Brain (organoid and tissue), 16 donors: ENCODE measurements at places on chromosomes 11 and 22.
A peak's percentile ranks its signal among the peaks of the same experiment; 100 is the strongest.

GRCh38 chr11:66158156-66158555, 88.1 kb downstream of the PACS1 start:
- DNase-seq: no peak

DNA sequence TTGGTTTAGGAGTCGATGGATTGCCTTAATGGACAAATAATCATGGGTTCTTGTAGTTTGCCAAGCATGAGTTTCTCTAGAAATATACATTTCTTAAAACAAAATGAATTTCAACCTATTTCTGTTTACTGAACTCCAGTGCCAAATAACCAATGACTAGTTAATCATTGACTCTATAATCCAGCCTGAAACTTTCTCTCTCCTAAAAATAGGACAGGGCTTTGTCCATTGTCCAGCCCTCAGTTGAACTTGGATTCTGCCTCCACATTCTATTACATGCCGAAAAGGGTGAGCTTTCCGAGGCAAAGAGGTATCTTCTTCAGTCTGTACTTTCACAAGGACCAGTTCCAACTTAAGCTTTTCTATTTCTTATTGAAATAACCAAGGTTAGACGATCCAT, 23.2 kb upstream of the CAT start:
- DNase-seq: no peak

- no peak for DNase-seq
Measured at GRCh38 chr11:1043563-1044096, 7.1 kb upstream of the MUC6 start.

GRCh38 chr11:13421561-13421960, 41.5 kb downstream of the BTBD10 start:
- DNase-seq: no peak

DNA sequence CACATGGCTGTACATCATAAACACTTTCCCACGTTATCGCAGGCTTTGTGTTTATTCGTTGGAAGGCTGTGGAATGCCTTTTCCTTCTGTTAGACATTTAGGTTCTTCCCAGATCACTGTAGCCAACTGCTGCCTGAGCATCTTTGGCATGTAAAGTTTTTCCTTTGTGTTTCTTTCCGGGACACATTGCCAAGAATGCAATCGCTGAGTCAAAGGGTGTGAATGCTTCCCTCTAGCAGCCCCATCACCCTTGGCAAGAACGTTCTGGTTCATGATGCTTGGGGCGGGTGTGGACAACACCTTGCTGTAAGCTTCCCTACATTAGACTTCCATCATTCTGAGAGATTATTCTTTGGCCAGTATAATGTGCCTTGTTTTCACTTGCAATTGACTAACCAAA, 136.2 kb downstream of the OSBP2 start:
- peak; percentile 78 for DNase-seq

DNA sequence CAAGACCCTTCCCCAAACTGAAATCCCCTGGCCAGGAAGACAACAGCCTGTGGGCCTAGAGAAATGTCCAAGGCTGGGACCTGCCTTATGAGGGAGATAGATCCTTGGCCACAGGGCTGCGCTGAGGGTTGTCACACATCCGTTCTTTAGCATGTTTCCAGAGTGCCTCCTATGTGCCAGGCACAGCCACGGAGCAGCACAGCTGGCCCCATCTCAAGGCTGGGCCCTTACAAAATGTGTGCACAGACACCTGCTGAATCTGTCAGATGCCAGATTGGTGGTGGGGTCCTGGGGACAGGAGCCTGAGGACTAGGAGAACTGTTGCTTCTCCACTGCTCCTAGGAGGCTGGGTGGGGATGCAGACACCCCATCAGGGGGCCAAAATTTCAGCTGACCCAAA, 11.2 kb downstream of the GRIK4 start:
- DNase-seq: no peak

- no peak for DNase-seq
Measured at GRCh38 chr11:11982975-11983374, 25.5 kb downstream of the DKK3 start.

- DNase-seq: no peak
Measured at GRCh38 chr22:47061226-47061625, 298.8 kb downstream of the TBC1D22A start.

GRCh38 chr22:47390026-47390970, 627.8 kb downstream of the TBC1D22A start:
- no peak for DNase-seq

DNA sequence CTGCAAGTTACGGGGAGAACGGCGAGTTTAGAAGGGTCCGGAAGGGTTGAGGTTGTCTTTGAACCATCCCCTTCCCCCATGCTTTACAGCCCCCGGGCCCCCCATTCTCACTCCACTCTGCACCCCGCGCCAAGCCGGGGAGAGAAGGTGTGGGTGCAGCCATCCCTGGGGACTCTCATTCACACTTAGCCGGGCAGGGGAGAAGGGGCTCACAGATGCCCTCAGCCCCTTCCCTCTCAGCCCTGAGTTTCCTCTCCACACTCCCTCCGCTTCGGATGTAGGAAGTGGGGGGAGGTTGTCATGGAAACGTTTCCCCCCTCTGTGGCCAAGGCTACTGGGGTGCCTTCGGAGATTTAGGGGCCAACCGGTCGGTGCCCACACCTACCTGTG, 334 bp downstream of the CADM1 start:
- no peak for DNase-seq

DNA sequence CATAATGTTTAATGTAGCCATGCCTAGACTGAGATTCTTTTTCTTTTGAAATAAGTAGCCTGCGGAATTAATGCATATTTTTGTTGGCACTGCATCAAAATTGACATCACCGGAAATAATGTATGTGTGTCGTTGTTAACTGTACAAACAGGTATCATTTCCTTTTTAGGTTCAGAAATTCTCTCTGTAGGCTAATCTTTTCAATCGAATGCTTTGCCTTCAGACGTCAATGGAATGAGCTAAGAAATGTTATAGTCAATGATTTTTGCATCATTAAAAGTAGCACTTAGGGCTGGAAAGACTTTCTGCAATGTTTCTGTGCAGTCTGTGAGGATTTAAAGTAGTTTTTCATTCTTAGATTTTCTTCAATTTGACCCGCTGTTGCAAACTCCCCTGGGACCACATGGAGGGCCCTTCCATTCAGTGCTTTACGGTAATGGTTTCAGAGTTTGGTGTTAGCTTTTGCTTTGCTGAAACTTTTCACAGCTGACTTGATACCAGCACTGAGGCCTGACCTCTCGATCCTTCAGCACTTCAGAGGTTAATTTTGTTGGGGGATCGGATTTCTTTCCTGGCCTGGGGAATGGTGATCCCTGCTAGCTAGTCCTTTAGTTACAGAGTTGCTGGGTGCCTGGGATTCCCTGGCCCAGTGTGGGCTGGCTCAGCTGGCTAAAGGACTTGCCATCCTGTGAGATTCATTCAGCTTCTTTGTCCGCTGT, 137.8 kb downstream of the DBX1 start:
- no peak for DNase-seq

DNA sequence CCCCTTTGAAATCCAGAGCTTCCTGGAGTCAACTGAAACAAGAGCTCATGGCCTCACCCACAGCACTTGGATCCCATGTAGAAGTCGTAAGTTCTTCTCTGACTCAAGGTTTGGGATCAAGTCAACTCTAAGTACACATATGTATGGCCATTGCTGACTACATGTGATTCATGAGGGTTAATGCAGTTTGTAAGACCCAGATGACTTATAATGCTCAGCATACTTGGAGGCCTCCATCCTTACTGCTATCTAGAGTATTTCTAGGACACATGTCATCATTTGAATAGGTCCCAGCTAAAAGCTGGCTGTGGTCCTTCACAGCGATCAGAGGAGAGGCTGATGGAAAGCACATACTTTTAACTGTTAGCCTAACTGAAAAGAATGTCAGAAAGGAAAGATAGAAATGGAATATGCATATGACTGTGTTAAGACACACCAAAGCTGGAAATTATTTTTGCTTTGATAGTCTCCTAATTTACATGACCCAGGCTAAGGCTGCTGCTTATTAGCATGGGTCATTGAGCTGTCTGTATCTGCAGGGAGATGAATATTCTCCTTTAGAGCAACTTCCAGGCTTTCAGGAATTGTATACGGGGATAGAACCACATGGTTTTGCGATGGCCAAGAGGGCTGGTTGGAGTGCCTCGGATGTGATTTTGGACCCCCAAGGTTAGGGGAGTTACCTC, 76.3 kb downstream of the NTM start:
- DNase-seq: no peak

DNA sequence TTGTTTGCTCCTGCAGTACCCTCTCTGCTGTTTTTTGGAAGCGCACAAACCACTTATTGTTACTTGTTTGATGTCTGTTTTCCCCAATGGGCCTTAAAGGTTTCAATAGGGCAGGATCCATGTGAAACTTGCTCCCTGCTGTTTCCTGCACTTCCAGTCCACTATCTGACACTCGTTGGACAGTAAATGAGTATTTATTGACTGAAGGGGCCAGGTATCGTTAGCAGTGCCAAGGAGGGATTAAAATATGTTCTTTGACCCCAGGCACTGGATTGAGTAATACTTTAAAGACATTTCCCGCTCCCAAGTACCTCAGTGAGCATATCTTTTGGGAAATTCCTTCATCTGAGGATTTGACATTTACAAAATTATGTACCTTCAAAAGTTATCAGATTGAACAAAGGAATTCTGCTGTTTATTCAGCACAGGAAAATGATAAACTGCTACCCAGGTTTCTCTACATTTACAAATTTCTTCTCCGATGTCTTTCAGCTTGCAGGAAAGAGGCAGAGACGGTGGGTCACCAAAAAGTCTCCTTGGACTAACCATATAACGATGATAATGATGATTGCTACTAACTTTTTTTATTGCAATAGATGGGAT, 23.3 kb upstream of the OR9Q2 start:
- DNase-seq: no peak

DNA sequence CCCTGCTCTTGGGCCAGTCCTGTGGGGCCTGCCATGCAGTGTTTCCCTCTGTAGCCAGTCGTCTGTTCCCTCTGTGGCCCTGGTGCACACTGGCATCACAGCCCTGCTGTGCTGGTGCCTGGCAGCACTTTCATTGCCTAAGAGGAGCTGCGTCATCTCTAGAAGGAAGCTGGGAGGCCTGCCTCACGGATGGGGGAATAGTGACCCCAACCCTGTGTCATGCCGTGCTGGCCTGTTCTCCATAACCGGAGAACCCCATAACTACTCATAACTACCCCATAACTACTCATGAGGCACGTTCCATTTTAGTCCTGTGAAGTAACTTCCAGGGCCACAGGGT, 14.0 kb downstream of the RAB36 start:
- DNase-seq: no peak

GRCh38 chr11:17923217-17923616, 89.6 kb downstream of the SERGEF start:
- no peak for DNase-seq

DNA sequence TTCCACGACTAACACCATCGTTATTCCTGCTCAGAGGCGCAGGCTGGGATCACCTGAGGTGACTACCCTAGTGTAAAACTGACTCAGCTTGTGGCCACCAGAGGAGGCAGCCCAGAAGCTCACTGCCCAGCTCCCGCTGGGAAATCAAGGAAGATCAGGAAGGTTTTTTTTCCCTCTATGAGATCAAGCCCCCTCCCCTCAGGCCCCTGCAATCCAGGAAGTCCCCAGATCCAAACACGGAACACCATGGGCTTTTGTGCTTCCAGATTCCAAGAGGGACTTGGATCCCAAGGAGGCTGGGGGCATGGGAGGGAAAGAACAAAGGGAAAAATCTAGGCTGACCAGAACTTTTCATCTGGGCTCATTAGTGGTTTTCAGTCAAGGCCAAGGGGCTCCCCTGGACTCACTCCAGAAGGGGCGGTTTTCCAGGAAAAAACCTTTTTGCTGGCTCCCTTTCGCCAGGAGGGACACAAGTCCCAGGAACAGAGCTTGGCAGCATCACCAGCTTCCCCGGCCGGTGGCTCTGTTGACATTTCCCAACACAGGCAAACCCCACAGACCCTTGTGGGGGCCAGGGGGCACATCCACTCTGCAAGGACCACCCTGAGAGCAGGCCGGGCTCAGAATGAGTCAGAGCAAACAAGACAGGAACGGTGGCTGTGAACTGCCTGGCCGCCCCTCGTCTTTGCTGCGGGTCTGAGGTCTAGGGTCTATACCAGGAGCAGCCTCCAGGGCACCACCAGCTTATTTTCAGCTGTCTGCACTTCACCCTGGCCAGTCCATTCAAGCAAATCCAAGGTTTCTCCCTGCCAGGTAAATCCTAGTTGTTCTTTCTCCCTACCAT, 36.8 kb downstream of the MYH9 start:
- no peak for DNase-seq

GRCh38 chr22:40348025-40348658, 1.8 kb downstream of the ADSL start:
- peak; percentile 60 for DNase-seq

DNA sequence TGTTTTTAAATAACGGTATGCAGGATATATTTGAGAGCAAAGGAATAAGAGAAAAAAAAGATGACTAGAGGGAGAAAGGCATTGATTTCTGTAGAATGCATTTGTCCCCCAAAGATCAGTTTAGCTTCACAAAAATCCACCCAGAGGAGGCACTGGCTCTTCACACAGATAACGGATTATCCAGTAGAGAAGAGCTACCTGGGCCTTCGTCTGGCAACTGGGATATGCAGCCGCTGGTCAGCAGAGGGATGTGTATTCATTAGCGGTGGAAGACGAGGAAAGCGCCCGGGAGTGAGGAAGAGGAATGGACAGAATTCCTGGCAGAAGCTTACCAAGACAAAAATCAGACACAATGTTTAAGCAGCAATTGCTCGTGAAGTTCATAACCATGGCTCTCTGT, 5.6 kb upstream of the WT1 start:
- peak; percentile 57 for DNase-seq

GRCh38 chr11:69101115-69101791, 52.5 kb downstream of the TPCN2 start:
- DNase-seq: peak; percentile 89

DNA sequence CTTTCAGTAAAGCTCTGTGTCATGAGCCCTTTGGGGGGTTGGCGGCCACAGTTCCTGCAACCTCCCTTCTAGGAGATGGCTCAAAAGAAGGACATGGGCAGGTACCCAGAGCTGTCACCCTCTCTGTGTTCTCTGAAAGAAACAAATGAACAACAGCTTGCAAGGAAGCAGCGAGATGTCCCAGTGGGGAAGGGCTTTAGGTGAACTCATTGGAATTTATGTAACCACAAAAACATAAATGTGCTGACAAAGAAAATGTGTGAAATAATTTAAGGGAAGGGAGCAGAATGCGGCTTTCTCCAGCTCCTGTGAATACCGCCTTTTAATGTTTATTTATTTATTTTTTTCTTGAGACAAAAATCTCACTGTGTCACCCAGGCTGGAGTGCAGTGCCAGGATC, 3.3 kb downstream of the PARVG start:
- DNase-seq: no peak
